ENCODE measurements at places on chromosomes 11 and 22.

- no peak for DNase-seq
Observed at GRCh38 chr11:78253797-78254196, 65.1 kb downstream of the USP35 start.

DNA sequence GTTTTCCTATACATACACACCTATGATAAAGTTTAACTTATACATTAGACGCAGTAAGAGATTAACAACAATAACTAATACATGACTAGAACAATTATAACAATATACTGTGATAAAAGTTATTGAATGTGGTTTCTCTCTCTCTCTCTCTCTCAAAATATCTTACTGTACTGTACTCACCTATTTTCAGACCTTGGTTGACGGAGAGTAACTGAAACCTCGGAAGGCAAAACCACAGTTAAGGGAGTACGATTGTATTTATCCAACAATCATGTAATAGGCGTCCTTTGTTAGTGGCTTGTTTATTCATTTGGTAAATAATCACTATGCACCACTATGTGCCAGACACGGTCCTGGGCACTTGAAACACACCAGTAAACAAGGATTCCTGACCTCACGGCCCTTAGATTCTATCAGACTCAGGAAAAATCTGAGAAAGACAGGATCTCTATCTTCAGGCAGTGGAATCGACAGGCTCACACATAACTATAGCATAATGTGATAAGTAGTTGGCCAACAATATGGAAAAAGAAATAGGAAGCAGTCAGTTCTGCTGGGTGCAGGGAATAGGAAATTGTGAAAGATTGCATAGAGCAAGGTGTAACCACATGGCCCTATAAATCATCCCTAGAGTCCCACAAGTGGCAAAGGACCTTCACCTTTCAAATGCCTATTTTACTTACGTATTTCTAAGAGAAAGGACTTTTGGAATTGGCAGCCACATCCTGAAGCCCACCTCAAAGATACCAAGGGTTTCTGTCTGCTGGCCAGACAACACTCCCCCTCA lies 12.0 kb downstream of the ETS1 start:
- no peak for DNase-seq

DNA sequence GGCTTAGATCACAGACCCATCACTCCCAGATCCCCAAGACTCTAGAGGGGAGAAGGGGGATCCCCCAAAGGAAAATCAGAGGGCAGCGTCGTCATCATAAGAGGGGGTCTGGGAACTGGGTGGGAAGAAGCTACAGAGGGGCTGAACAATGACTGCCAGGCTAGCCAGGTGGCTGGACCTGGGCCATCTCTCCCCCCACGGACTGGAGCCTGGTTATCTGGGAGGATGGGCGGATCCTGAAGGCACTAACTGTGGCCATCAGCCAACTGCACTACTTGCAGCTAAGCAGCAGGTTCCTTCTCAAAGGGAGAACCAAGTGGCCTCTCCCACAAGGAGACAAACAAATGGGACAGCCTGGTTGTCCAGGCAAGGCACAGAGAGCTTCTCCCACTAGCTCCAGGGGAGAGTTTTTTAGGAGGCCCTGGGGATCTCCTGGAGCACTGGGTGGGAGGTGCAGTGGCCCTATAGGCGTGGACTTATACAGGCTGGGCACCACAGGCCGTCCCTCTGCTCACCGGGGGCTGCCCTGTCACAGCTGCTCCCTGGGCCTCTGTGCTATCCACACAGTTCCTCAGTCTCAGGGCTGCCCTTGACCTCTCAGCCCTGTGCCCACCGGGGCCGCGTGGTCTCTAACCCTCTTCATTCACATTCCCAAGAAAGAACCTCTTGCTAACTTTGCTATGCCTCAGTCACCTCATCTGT lies 15.4 kb downstream of the P2RY6 start:
- DNase-seq, result no peak

GRCh38 chr11:78532991-78533390 lies 41.7 kb downstream of the NARS2 start:
- no peak for DNase-seq

DNA sequence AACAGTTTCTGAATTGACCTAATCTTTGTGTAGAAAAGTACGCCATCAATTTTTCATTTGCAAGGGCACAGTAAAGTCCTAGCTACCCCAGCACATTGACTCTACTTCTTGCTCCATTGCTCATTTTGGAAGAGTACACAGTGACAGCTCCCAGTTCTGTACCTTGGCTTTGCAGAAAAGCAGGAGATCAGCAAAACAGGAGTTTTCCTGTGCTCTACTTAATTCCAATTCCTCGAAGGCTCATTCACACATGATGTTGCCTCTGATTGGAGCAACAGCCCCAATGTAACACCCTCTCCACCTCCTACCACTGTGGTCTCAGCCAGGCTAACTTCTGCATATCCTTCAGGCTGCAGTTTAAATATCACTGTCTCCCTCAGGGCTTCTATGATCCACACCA lies 118.7 kb downstream of the PAX6 start:
- DNase-seq, result no peak

DNA sequence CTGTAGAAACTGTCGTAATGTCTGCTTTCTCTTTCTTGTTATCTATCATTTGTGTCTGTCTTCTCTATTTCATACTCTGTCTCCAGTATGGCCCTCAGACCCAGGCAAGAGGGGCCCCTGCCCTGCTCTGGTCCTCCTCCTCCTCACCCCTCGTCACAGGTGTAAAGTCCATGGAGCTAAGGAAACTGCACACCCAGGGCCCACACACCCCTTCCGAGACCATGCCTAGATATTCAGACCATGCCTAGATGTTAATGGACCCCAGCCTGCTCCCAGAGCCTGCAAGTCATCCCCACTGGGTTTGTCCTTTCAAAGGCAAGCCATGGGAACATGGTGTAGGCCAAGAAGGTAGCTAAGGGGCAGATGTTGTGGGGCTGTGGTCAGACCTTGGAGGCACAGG lies 24.1 kb upstream of the ANO1 start:
- no peak for DNase-seq

DNA sequence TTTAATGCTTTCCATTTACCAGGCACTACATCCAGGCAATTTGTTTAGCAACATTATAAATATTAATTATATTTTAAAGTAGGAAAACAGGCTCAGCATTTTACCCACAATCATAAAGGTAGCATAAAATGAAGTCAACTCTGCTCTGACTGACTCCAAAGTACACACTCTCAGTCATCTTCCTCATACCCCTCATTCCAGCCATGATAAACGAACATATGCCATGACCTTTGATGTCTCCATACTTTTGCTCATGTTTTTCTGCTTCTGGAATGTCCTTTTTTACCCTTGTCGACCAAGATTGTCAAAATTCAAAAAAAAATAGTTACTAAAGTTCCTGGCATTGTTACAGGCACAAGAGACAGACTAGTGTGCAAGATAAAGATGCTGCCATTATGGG lies 77.7 kb upstream of the SOX6 start:
- DNase-seq, result no peak

DNA sequence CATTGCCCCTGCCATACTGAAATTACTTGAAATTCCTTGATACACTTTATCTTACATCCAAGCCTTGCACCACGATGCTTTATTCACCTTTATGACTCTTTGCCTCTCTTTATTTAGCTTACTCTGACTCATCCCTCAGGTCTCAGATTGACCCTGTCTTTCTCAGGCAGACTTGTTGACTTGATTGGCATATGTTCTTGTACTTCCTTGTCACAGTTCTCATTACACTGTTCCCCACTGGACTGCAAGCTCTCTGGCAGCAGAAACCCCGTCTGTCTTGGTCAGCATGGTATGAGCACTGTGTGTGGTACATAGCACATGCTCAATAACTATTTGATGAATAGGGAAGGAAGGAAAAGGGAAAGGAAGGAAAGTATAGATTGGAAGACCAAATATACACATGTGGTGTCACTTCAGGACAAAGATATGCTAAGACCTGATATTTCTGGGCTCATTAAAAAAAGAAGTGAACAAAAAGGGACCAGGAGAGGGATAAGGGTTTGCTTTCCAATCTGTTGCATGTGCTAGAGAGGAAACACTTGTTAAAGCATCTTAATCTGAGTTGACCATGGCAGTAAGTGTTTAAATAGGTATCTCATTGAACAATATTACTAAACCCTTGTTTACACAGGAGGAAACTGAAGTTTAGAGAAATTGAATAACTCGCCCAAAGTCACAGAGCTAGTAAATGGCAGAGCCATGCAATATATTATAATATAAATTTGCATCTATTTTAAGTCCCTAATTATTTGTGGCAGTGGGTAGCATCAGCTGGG lies 7.2 kb downstream of the LYVE1 start:
- DNase-seq, result no peak

- DNase-seq, result no peak
Observed at GRCh38 chr22:17269607-17270261, 50.5 kb upstream of the ADA2 start.

DNA sequence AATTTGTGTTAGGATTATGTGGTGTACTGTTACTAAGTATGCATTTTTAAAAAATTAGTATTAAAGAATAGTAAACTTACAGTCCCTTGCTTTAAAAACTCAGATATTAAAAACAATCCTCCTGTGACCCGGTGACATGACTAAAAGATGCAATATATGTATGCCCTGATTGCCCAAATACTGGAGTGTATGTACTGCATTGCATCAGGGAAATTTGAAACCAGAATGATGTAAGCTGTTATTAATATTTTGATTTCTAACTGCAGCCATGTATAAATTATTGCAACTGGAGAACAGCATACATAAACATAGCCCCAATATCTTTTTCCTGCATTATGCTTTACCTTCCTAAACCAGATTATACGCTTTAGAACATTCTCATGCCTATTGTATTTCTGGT lies 3.7 kb upstream of the HSPA8 start:
- DNase-seq, result no peak

DNA sequence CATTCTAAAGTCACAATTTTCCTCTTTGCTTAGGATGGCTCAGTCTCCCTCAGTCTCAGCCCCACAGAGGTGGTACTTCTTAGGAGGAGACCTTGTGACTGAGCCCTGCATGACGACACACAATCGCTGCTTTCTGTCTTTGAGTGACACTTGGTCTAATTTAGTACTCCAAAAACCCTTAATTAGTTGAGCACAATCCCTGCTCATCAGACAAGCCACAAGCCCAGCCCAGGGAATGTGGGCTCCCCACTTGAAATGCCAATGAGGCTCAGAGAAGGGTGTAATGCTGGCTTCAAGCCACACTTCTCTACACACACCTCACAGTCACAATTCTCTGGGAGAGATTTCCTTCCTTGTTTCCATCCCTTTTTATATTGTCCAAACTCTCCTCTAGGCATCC lies 101.8 kb downstream of the FEZ1 start:
- no peak for DNase-seq

- DNase-seq, result peak; percentile 91
Observed at GRCh38 chr11:57311109-57311936, 13.4 kb downstream of the TNKS1BP1 start.

DNA sequence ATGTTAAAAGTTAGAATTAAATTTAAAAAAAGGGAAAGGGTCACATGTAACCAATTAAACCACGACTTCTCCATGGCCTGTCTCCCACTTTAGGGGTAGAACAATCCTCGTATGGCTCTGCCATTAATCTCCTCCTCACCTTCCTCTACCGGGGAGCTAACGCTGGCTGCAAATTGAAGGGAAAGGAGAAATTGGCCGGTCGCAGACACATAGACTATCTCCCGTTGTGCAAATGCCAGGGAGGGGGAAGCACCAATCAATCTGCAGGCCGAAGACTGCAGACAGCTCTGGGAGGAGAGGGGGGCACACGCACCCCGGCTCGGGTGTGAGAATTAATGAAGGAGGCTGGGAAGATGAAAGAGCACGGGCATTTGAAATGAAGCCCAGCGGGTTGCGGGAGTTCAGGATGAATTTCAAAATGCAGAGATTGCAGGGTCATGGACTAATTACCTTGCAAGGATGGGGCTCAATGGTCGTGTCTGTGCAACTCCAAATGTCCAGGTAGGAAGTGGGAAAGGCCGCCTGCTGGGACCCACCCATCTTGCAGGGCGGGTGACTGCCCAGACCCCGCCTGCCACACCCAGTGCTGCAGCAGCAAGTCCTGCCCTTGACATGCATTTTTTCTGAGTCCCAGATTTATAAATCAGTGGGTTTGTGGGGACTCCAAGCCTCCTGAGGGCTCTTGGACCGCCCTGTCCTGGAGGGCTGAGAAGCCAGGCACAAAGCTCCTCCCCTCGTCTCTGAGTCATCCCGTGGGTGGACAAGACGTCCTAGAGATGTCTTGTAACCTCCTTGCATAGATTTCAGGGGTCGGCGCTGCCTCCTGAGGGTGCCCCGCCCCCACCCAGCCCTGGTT lies 534.2 kb downstream of the TBC1D22A start:
- DNase-seq, result no peak

DNA sequence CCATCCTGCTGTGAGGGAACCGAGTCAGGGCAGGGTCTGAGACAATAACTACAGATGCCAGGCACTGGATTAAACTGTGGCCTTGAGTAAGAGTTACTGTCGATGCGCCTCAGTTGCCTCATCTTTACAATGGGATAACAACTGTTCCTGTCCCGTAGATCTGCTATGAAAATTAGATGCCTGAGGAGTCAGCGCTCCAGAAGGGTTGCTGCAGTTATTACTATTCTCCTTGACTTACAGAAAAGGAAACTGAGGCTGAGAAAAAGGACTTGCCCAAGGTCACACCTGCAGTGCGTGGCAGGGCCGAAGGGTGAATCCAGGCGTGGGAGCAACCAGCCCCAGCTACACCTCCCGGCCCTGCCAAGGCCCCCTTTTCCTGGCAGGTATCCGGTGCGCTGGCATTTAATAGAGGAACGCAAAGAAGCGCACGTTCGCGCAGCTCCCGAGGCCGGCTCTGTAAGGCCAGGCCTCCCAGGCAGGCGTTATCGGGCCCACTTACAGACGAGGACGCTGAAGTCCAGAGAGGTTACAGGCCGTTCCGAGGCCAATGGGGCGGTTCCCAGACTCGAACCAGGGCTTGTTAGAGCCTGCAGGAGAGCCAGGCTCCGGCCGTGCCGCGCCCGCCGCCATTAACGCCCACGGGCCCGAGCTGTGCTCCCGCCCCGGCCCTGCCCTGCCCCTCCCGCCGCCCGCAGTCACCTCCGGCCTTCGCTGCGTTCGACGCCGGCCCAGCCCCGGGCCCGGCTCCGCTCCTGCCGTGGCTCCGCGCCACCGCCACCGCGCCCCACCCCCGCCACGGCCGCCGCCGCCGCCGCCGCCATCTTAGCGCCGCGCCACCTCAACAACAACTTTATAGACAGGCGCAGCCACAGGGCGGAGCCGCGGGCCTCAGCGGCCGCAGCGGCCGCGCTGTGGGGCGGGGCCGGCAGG lies at the start of gene C11orf68:
TSS of gene C11orf68 (minus strand) at position 852 of the 930 bp plus-strand sequence. CDS start at position 821, 31 bp downstream.
- no peak for DNase-seq

Data from T1000 (cell line).